ENCODE measurements at places on chromosomes 3 and 15.

- DNase-seq: no peak
These were observed 17.2 kb downstream of the QRICH1 start for GRCh38 chr3:49076646-49077045.

- DNase-seq: no peak
These were observed 203.8 kb downstream of the TCF12 start for GRCh38 chr15:57122080-57122840.

DNA sequence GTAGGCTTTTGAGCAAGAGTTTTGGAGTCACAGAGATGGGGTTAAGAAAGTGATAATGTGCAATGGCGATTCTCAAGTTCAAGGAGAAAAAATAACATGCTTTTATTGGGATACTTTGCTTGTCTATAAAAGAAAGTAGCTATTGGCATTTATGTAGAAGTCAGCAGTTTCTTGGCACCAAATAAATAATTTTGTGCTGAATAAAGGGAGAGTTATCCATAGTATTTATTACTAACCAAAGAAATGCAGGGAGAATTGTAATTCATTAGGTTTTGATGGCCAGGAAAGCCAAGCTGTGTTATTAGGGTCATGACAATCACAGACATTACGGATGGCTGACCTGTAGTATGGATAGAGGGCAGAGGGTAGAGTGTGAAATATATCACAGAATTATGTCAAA is 33.1 kb downstream of the BTD start:
- no peak for DNase-seq

DNA sequence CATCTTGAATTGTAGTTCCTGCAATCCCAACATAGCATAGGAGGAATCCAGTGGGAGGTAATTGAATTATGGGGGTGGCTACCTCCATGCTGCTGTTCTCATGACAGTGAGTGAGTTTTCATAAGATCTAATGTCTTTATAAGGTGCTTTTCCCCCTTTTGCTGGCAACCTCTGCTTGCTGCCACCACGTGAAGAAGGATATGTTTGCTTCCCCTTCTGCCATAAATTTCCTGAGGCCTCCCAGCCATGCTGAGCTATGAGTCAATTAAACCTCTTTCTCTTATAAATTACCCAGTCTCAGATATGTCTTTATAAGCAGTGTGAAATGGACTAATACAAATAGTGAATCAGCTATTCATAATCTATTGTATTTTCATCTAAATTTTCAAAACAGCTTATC is 537.3 kb downstream of the EPHA3 start:
- DNase-seq: no peak

DNA sequence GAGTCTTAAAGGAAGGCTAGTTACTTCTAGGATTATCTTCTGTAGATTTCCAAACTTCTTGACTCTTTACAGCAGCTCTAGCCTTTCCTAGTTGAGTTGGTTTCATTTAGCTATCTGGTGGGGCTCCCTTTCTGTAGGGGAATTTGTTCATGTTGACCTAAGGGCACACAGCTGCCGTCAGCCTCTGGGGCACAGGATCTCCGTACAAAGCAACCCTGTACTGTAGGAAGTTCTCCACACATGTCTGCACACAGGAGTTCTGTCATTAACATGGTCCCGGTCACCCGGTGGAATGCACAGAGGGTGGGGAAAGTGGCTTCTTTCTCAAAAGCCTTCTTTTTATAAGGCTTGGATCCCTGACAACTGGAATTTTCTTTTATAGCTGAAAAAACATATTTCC is 88.7 kb upstream of the TNIK start:
- no peak for DNase-seq

DNA sequence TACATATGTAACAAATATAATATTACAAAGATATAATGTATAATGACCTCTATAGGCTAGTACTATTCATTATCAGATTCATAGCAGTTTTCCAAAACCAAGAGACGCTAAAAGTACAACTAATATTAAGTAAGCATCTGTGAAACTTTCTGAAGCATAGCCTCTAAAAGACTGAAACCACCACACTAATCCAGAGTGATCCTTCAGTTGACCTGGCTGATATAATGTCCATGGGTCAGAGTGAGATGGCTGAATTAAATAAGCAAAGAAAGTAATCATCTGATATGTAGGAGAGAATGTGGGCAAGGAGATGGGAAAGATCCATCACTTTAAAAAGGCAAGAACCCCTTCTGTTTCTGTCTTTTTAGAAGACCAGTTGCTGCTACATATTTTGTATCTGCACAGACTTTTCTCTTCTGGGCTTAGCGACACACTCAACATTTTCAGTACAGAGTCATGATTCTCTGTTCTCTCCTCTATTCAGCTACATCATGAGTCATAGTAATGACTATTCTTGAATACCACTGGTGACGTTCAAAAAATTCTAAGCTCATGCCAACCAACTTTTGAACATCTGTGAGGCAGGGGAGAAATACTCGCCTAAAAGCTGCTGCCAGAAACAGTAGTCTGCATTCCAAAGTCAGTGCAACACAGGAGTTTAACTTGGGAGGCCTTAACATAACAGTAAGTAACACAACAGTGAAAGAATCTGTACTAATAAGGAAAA is 149.6 kb downstream of the MAGI1 start:
- no peak for DNase-seq

DNA sequence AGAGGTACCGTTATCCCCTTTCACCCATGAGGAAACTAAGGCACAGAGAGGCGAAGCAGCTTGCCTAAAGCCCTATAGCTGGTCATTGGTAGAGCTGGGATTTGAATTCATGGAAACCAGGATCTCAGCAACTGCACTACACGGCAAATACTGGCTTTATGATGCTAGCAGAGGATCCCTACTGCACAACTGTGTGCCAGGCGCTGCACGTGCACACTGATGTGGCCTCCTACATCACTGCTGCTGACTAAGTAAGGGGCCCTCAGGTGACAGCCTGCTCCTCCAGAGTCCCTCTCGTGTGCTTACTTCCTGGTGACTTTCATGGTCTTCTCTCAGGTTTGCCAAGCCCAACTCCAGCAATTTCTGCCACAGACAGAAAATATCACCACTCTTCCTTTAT is 3.4 kb upstream of the POLG start:
- no peak for DNase-seq

DNA sequence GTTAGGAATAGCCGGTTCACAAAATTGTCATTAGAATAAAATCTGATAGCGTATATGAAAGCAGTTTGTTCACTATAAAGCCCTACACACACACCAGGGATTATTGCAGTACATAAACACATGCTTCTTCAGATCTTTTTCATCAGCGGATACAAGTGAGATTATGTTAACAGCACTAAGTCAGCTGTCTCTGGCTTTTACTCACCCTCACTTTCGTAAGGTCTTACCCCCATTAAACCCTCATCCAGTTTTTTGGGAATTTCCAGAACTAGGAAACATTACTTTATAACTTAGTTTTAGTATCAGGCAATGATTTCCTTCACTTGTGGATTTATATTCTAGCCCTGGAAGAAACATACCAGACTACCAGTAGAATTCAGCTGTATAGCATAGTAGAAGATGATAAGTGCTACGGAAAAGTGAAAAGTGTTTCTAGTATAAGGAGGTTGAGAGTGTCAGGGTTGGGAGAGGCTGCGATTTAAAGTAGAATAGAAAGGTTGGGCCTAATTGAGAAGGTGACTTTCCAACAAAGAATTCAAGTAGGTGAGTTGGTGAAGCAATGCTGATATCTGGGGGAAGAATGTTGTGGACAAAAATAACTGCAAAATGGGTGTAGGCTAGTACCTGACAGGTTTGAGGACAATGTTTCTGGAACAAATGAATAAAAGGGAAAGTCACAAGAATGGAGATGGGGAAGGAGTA is 22.7 kb downstream of the TMEM207 start:
- DNase-seq: no peak

DNA sequence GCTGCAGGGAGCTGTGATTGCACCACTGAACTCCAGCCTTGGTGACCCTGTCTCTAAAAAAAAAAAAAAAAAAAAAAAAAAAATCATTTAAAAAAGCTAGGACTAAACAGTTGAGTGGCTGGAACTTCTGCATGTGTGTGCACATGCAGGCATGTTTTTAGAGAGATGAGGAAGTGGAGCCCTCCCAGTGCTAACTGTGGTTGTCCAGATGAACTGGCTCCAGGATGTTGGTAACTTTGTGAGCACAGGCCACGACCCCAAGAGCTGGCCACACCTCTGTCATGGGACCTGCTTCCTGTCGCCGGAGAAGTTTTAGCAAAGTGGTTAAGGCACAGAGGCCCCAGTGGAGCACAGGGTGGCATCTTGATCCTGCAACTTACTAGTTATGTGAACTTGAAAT is 27.0 kb downstream of the CHCHD6 start:
- DNase-seq: no peak

DNA sequence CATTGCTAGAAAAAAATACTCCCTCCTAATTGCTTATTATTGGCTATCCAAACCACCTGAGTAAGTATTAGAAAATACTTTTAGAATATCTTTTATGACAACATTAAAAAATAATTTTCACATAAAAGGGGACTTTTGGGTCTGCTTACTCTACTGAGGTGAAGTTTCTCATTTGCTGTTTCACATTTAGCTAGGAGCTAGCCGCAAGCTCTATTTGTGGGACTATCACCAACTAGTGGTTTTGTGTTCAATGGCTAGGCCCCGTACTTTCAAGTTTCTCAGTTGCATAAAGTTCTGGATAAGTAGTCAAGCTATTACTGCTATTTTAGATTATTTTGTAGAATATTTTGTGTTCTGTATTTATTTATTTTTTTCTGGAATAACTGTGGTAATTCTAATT is 244.2 kb upstream of the SLITRK3 start:
- DNase-seq: no peak

GRCh38 chr15:51097553-51098330 is 3.0 kb upstream of the TNFAIP8L3 start:
- no peak for DNase-seq

GRCh38 chr3:126482503-126483255 is 7.0 kb upstream of the ZXDC start:
- no peak for DNase-seq

- no peak for DNase-seq
These were observed 38.2 kb downstream of the GMPS start for GRCh38 chr3:155908605-155909004.

- peak; percentile 28 for DNase-seq
These were observed 13.1 kb downstream of the SLC7A14 start for GRCh38 chr3:170572665-170573253.

GRCh38 chr15:101326462-101327146 is 31.6 kb upstream of the SNRPA1 start:
- DNase-seq: no peak

DNA sequence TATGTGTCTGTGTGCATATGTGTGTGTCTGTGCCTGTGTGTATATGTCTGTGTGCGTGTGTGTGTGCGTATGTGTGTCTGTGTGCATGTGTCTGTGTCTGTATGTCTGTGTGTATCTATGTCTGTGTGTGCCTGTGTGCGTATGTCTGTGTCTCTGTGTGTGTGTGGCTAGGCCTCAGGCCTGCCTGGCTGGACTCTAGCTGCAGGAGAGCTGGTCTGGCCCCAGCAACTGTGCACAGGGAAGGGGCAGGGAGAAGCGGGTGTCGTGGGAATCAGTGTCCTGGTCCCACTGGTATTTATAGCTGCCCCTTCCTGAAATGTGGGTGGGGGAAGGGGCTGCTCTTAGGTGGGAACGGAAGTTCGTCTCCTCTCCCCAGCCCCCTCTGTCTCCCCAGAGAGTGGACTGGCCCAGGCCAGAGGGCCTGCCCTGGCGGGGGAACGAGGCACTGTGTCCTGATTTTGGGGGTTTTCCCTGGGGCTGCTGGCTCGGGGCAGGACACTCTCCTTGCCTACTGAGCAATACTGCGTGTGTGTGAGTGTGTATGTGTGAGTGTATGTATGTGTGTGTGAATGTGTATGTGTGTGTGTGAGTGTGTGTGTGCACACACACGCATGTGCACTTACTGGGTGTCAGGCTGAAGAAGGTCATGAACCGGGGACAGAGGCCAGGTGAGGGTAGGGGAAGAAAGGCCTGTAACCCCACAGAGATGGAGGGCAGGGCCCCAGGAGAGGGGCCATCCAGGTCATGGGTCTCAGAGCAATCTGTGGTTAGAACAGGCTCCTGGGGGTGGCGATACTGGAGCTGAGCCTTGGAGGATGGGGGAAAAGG is 6.6 kb downstream of the CSPG4 start:
- no peak for DNase-seq

DNA sequence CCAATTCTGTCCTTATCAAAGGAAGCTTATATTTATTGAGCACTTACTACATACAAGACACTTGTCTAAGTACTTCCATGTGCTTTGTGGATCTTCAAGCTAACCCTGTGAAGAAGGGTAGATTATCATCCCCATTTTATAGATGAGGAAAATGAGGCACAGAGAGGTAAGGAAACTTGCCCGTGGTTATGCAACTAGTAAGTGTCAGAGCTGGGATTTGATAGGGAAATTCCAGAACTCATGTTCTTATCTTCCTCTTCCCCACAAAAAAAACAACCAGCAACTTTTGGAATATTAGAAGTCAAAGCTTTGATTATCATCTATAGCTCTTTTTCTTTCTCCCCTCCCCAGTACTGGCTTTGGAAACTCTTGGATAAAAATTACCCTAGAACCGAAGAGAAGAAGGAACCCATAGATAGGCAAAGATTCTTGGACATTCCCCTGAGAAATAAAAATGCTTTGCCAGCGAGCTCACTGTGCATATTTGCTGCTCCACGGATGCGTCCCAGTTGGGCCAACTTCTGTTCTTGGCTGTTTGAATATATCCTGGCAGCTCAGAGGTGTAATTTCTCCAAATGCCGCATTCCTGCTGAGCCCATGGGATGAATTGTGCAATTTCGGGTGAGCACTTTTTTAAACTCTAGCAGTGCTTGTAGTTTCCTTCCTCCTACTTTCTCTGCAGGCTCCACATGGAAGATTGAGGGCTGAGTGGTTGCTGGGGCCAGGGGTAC is 591.5 kb upstream of the CFAP20DC start:
- no peak for DNase-seq

GRCh38 chr15:68075764-68076385 is 21.8 kb downstream of the PIAS1 start:
- no peak for DNase-seq

- DNase-seq: no peak
These were observed 108.9 kb downstream of the RYR3 start for GRCh38 chr15:33419701-33420100.

- no peak for DNase-seq
These were observed 504.1 kb downstream of the NTRK3 start for GRCh38 chr15:87752250-87752951.

DNA sequence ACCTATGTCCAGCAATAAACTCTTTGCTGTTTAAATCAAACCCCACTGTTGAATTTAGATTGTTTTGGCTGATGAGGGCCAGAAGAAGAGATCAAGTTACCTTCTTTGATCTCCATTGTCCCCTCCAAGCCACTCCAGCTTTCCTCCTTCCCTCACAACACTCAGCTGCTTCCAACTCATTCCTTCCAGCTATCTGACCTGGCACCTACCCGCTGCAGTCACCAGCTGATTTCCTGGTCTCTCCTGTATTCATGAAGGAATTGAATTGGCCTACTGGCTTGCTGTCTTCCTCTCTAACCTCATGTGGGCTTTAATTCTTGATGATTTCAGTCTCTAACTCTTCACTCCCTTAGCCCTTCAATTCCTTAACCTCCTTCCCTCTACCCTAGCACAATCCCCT is 40.8 kb upstream of the ABHD17C start:
- DNase-seq: no peak

DNA sequence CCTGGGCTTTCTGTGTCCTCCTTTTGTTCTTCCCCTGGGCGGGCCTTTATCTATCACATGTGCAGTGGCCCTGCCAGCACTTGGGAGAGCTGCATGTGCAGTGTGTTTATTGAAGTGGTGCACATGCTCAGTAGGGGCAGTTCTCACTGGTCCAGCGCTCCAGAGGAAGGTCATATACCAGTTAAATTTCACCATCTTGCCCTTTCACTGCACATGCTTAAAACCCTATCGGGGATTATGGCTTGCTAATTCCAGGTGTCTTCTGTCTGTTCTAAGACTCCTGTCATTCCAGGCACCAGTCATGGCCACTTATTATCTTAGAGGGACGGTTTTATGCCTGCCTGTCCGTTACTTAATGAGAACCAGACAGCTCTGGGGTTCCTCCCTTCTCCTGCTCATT is 52.2 kb downstream of the ROPN1B start:
- DNase-seq: no peak

Data from activated naive CD8-positive, alpha-beta T cell treated with anti-CD3 and anti-CD28 coated beads for 36 hours (primary cell).